Natural killer cell (primary cell): ENCODE measurements at places on chromosomes 1 and 21. TPM values are rescaled to one million over a fixed set of nuclear protein-coding genes. Genes with fewer than 3 reads are reported as not detected.

GRCh38 chr1:17826165-17826488 lies 71.0 kb downstream of the ACTL8 start:
- no peaks in the 10 kb centered on the region for H3K36me3 ChIP-seq
- no peaks in the 10 kb centered on the region for H3K4me1 ChIP-seq
- DNase-seq: peak; percentile 8

MRTO4 gene
- total RNA-seq: 15.8 TPM

GRCh38 chr1:188429386-188429785 lies 1600.6 kb downstream of the PLA2G4A start:
- no peak for DNase-seq
- H3K27me3 ChIP-seq: no peaks in the 10 kb centered on the region
- H3K36me3 ChIP-seq: no peaks in the 10 kb centered on the region
- no peak overlapping the region for H3K27ac ChIP-seq
- no peaks in the 10 kb centered on the region for H3K4me1 ChIP-seq

DNA sequence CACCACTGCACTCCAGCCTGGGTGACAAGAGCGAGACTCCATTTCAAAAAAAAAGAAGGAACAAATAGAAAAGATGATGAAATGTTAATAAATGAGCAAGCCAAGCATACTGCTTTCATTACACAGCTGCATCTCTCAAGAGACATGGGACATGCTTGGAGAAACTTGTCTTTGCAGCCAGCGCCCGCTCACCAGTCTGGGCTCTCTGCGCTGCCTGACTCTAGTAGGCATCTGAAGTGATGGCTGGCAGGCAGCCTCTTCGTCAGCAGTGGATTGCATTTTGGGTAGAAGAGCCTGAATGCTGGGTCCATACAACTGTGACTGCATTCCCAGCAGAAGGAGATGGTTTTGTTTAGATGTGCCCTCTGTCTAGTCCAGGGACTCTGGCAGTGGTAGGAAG lies 48.0 kb downstream of the IL6R start:
- H3K36me3 ChIP-seq: no peaks in the 10 kb centered on the region
- H3K4me3 ChIP-seq: no peak overlapping the region
- H3K27ac ChIP-seq: no peak overlapping the region
- H3K27me3 ChIP-seq: no peaks in the 10 kb centered on the region
- H3K4me1 ChIP-seq: peaks cover 8% of the 10 kb centered on the region

GRCh38 chr1:180927348-180927747 lies 14.7 kb downstream of the KIAA1614 start:
- H3K27ac ChIP-seq: no peak overlapping the region
- H3K27me3 ChIP-seq: no peaks in the 10 kb centered on the region
- H3K4me1 ChIP-seq: peaks cover 8% of the 10 kb centered on the region
- no peak overlapping the region for H3K4me3 ChIP-seq
- no peaks in the 10 kb centered on the region for H3K36me3 ChIP-seq

DNA sequence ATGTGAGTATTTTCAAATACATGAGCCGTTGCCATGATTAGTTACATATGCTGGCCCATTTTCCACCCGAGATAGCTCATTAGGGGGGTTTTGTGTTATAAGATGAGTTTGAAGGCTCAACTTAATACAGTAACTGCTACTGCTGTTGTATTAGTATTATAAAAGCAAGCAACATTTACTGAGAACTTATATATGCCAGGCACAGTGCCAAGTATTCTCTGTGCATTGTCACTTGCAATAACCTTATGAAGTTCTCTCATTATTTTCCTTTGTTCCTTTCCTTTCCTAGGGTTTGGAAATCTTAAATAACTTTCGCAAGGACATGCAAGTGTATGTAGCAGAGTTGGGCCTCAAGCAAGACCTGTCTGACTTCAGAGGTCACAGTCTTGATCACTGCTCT lies 107.9 kb downstream of the RYR2 start:
- no peaks in the 10 kb centered on the region for H3K27me3 ChIP-seq
- DNase-seq: no peak
- no peak overlapping the region for H3K27ac ChIP-seq
- H3K4me3 ChIP-seq: no peak overlapping the region
- no peaks in the 10 kb centered on the region for H3K4me1 ChIP-seq

PLCH2 gene
- total RNA-seq: 77.1 TPM

SLC22A15 gene
- 6.3 TPM for total RNA-seq

GRCh38 chr21:34223376-34223775 lies 140.4 kb upstream of the KCNE2 start:
- no peak for DNase-seq
- no peaks in the 10 kb centered on the region for H3K27me3 ChIP-seq
- no peak overlapping the region for H3K4me3 ChIP-seq

NPR1 gene
- not detected for total RNA-seq

GRCh38 chr1:203269654-203270020 lies 35.7 kb upstream of the BTG2 start:
- no peaks in the 10 kb centered on the region for H3K36me3 ChIP-seq
- DNase-seq: no peak
- no peak overlapping the region for H3K27ac ChIP-seq
- H3K4me3 ChIP-seq: no peak overlapping the region

GRCh38 chr1:17857996-17858395 lies 102.9 kb downstream of the ACTL8 start:
- H3K4me3 ChIP-seq: no peak overlapping the region
- no peaks in the 10 kb centered on the region for H3K36me3 ChIP-seq
- H3K27ac ChIP-seq: no peak overlapping the region
- DNase-seq: no peak
- H3K4me1 ChIP-seq: no peaks in the 10 kb centered on the region
- H3K27me3 ChIP-seq: no peaks in the 10 kb centered on the region

DNA sequence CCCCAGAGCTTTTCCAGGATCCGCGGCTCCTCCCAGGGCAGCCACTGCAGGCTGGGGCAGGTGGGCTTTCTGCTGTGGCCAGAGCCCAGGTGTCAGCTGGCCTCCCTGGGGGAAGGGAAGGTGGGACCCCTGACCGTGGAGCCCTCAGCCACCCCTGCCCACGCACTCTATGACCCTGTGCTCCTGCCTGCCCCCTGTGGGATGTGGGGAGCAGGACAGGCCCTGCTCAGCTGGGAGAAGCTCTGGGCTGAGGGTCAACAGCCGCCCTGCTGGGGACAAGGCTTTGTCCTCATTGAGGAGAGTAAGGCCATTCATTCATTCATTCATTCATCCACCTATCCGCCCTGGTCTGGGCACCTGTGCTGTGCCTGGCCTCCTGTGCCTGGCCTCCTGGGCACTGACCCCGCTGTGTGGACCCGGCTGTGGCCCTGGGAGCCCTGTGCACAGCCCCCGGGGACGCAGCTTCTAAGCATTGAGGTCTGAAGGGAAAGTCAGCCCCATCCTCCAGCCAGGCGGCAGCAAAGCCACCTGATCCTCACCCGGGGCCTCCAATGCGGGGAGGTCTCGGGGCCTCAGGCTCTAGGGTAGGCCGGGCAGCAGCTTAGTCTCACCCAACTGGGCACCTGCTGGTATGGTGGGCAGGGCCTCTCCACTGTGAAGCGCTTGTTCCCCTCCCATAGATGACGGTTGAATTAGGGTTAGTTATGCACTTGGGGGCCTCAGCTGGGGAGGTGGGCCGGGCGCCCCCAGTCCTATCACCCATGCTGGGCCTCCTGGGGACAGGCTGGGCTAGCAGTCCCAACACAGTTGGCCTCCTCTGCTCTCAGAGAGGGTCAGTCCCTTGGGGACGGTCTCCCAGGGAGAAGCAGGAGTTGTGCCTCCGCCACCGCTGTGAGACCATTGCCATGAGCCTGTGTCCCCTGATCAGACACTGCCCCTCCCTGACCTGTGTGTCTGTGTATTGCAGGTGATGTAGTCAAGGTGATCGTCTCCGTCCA lies 6.0 kb downstream of the TNFRSF14 start:
- peaks cover 54% of the 10 kb centered on the region for H3K36me3 ChIP-seq
- no peak overlapping the region for H3K4me3 ChIP-seq
- no peak overlapping the region for H3K27ac ChIP-seq
- H3K27me3 ChIP-seq: no peaks in the 10 kb centered on the region
- H3K4me1 ChIP-seq: peaks cover 21% of the 10 kb centered on the region

AJAP1 gene
- total RNA-seq: not detected

DNA sequence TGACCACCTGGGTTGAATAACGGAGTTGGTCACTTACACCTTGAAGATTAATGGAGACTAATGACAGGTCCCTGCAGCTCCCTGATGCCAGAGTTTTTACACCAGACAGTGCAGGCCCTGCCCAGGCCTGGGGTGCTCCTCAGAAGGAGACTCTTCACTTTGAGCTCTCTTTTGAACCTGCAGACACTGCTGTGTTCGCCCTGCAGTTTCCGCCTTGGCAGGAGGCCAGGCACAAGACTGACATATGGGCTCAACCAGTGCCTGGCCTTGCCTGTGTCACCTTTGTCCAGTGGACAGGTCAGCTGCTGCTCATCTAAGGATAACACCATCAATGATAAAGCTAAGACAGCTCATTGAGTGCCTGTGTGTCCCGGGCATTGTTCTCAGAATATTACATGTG lies 5.2 kb downstream of the STRIP1 start:
- peaks cover 7% of the 10 kb centered on the region for H3K4me1 ChIP-seq
- H3K4me3 ChIP-seq: no peak overlapping the region
- no peak overlapping the region for H3K27ac ChIP-seq
- DNase-seq: no peak

PADI3 gene
- not detected for total RNA-seq

CDK11B gene
- 65.9 TPM for total RNA-seq

ELAPOR1 gene
- total RNA-seq: 6.2 TPM

- H3K27ac ChIP-seq: no peak overlapping the region
- H3K27me3 ChIP-seq: no peaks in the 10 kb centered on the region
- no peak overlapping the region for H3K4me3 ChIP-seq
- H3K4me1 ChIP-seq: no peaks in the 10 kb centered on the region
- DNase-seq: no peak
Observed at GRCh38 chr1:92739669-92740524, 45.0 kb downstream of the EVI5 start.

MRAP gene
- total RNA-seq: not detected

GRCh38 chr1:10760566-10761502 lies 35.6 kb downstream of the CASZ1 start:
- no peak overlapping the region for H3K27ac ChIP-seq
- no peak overlapping the region for H3K4me3 ChIP-seq
- H3K27me3 ChIP-seq: no peaks in the 10 kb centered on the region
- DNase-seq: no peak
